ENCODE measurements at places on chromosomes 4 and X.

- DNase-seq, result no peak
These were observed 15.6 kb downstream of the PAQR3 start for GRCh38 chr4:78923464-78924312.

DNA sequence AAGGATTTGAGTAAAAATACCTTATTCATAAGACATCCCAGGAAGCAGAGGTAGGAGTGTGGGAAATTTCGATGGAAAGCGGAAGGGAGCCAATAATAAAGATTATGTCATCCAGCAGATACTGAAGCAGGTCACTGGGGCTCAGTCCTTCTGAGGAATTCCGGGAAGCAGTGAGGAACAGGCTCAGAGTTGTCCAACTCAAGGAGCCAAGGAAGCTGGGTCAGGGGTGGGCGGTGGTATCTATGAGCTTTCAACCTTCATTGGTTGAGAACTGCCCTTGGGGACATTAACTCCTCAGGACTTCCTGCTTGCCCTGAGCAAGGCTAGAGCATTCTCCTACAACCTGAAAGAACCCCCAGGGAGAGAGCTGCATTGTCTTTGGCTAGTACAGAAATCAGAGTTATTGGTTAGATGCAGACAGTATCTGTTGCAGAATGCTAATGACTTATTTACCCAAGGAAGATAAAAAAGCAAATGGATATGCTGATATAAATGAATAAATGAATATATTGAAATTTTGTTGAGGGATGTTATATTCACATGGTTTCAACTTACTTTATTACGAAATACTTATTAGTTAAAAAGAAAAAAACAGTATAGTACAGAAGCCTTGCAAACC, 68.2 kb downstream of the DMP1 start:
- no peak for DNase-seq

DNA sequence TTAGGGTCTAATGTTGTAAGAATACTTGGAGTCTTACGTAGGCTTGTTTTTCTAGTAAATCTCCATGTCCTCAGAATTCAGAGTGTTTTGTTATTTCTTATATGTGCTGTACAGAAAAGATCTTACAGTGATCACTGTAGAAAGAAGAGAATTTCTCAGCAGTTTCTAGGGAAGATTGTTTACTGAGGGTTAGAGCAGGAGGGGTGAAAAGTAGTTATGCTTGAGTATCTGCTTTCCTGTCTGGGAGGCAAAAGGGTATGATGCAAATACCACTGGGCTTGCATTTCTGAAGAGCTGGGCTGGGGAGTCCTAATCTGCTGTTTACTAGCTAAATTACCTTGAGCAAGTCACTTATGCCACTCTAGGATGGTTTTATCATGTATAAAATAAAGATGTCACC, 78.2 kb downstream of the BEND4 start:
- DNase-seq, result no peak

DNA sequence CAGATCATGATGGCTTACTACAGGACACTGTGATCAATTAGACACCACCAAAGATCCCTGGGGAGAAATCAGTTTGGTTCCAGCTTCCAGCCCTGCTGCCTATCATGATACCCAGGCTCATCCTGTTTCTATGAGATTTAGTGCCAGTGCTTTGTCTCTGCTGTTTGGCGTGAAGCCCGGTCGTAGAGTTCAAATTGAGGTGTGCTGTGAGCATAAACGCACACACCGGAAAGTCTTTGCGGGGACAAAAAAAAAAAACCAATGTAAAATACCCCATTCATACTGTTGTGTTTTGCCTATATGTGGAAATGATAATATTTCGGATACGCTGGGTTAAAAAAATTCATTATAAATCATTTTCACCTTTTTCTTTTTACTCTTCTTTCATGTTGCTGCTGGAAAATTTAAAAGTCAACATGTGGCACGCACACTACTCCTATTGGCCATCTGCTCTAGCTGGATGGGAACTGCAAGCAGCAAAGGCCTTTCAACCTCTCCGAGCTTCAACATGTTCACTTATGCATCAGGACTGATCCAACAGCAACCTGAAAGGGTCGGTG, 607 bp upstream of the DKC1 start:
- no peak for DNase-seq

GRCh38 chr4:110487873-110488272, 11.9 kb downstream of the ENPEP start:
- peak; percentile 8 for DNase-seq

DNA sequence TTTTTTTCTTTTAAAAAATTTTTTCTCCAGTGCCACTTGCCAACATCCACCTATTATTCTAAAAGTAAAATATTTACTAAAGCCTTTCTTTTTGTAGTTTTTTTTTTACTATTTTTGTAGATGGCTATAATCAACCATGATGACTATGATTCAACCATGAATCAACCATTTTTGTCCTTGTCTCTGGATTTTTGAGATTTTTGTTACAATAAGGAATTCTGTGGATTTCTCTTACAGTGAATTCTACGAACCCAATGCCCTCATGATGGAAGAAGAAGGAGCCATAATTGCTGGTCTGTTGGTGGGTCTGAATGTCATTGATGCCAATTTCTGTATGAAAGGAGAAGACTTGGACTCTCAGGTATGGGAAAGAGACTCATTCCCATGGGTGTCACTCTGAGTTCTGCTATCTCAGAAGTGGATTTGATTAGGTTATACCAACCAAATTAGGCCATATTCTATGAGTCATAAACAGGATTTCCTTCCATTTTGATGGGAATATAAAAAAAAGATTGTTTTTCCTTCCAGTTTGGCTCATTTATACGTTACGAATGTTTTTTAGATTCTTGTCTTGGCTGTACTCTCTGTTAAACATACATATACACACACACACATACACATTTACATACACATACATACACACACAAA, 46.7 kb downstream of the RUFY3 start:
- no peak for DNase-seq

- no peak for DNase-seq
These were observed 37.2 kb downstream of the BTC start for GRCh38 chr4:74757136-74757535.

- DNase-seq, result no peak
These were observed 109.8 kb upstream of the HDX start for GRCh38 chrX:84611843-84612636.

DNA sequence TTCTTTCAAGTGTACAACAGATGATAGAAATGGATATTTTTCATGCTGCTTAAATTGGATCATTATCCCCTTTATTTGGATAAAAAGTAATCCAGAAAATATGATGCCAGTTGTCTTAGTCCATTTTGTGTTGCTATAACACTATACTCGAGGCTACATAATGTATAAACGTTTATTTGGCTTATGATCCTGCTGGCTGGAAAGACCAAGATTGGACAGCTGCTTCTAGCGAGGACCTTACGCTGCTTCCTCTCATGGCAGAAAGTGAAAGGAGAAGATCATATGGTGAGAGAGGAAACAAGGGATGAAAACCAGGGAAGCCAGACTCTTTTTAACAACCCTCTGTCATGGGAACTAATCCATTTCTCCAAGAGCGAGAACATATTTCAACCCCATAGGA, 102.7 kb downstream of the TRAM1L1 start:
- no peak for DNase-seq

GRCh38 chr4:148425327-148426110, 16.7 kb downstream of the NR3C2 start:
- no peak for DNase-seq

- no peak for DNase-seq
These were observed 5.4 kb upstream of the GTPBP6 start for GRCh38 chrX:323721-324628.

Data from inflammatory macrophage treated with lipopolysaccharide for 1 hour (primary cell).